ENCODE measurements at places on chromosomes 3 and 15.

GRCh38 chr3:19960696-19961095 lies 13.8 kb downstream of the RAB5A start:
- no peak for DNase-seq

GRCh38 chr15:43516801-43517353 lies 531 bp upstream of the MAP1A start:
- no peak for DNase-seq

DNA sequence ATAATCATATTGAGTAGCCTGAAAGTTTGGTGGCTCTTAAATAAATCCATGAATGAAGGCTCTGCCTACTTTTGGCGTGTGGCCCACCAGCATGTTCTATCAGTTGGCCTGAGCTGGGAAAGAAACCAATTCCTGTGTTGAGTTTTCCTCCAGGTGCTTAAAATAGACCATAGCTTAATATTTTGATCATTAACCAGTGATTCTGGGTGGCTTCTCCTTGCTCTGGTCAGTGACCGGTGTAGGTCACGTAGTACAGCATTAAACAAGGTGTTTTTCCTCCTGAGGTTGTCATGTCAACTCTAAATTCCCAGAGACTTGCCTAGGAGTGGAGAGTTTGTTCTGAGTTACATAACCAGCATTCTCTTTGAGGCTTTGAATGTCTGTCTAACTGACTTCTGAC lies 1.3 kb downstream of the HHLA2 start:
- DNase-seq: no peak

- DNase-seq: no peak
Measured at GRCh38 chr3:123148772-123149171, 53.0 kb upstream of the SEC22A start.

DNA sequence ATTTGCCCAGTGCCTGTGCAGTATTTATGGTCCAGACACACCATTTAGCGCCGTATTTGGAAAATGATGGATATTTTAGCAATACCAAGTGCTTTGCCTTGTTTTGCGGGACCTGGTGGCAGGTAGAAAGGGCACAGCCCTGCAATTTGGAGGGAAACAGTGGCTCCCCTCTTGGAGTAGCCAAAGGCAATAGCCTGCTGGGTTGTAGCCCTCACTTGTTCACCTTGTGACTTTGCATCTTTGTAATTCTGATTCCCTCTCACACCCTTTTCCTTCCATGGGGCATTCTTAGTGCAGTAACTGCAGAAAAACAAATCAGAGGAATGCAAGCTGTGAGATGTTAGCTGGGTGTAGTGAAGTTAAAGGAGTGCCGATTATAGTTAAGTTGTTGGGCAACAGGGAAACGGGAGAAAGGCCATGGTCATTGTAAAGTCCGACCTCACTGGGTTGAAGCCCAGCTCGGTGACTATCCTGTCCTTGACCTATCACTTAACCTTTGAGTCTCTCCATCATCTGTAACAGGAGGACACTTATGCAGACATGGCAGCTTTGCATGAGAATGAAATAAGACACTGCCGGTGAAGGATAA lies 131.0 kb upstream of the KLHL25 start:
- DNase-seq: no peak

GRCh38 chr3:196237203-196237602 lies 20.9 kb downstream of the SLC51A start:
- DNase-seq: no peak

GRCh38 chr3:120469882-120470301 lies 19.1 kb upstream of the FSTL1 start:
- DNase-seq: no peak

DNA sequence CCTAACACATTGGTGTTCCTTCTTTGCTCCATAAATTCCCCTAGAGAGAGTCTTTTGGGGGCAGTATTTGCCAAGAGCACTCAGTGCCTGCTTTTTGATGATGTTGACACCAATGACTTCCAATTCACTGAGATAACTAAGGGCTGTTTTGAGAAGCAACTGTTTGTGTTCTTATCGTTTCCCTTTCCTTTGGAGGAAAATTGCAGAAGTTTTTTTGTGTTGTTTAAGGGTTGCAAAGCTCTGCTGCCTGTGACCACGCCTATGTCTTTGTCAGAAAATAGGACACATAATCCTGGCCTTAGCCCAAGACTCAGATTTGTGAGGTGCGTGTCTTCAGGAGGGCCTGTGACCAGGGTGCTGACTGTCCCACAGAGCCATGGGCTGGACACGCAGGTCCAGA lies 99.6 kb downstream of the FAM43A start:
- DNase-seq: no peak

- DNase-seq: no peak
Measured at GRCh38 chr3:128313071-128313725, 153.5 kb downstream of the DNAJB8 start.

All from left colon (tissue), 2 donors.